ENCODE measurements at places on chromosomes 16 and 17. TPM values are rescaled to one million over a fixed set of nuclear protein-coding genes. Genes with fewer than 3 reads are reported as not detected.
A peak's percentile ranks its signal among the peaks of the same experiment; 100 is the strongest.

GRCh38 chr17:5467416-5467815 is 1.4 kb downstream of the DHX33 start:
- no peak for DNase-seq

DNA sequence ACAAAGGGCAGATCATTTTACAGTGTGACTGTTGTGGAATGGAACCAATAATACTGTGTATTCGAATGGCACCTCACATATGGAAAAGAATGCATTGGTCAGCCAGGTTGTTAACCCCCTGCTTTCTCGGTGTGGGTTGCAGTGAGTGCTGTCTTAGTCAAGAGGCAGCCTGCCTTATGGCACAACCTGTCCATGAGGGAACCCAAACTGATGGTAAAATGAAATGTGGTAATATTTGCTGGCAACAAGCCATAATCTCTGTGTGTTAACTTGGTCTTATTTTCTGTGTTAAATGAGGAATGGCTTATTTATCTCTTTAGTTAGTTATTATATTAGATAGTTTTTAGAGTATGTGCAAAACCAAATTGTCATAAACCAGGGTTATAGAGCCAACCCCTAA is 81.6 kb downstream of the TMC6 start:
- no peak for DNase-seq

- no peak for DNase-seq
Measured at GRCh38 chr16:64711026-64711425, 410.8 kb downstream of the CDH11 start.

- DNase-seq, result no peak
Measured at GRCh38 chr17:80319999-80320344, 59.3 kb downstream of the RNF213 start.

- peak; percentile 67 for DNase-seq
Measured at GRCh38 chr16:1543085-1543896, 9.8 kb downstream of the TMEM204 start.

DNA sequence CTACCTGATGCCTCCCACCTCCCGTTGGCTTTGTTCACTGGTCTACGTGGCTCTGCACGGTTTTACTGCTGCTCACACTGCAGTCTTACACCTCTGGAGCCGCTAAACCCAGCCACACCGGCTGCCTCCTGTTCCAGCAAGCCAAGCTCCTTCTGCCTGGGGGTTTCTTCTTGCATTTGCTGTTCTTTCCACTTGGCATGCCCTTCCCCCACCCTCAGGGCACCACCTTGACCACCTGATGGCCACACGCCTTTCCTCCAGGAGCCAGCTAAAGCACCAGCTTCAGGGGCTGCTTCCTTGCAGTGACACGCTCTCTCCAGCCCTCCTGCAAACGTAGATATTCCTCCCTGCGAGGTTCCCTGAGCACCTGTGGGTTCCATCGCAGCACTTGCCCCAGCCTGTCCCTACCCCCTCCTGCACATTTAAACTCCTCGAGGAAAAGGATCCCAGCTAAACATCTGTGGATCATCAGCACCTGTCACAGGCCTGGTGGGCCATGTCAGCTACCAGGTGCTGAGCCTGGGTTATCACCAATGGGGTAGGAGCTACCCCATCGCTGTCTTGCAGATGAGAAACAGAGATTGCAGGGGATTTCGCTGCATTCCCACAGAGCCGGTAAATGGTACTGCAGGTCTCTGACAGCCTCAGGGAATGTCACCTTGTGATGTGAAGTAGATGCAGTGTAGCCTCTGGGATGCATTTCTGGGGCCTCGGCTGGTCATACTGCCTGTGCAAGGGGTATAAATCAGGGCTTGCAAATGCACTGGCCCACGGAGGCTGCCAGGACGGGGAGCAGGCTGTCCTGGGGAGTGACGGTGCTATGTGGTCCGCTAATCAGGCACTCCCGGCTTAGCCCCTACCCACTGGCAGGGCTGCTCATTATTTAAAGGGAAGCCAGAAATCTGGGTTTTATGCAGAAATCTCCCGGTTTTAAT is 285.2 kb downstream of the CPPED1 start:
- DNase-seq, result peak; percentile 69

DNA sequence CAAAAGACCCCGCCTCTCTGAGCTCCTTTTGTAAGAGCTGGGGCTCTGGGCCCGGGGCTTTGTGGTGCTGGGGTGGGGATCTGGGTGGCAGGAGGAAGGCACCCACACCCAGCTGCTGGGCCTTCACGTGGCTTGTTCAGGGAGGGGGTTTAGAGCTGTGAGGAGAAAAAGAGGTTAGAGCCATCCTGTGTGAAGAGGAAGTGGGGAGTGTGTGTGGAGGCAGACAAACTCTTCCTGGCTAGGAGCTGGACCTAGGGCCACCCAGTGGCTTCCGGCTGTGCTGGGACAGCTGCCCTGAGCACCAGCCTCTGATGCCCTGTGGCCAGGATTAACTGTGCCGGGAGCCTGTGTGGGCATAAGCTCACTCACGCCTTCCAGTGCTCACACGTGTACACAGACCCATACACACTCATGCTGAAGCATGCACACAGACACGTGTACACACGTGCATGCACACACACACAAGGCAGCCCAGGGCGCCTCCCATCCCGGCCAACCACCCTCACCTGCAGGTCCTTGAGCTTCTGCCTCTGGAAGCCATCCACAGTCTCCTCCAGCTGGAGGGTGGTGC is 7.4 kb downstream of the CIBAR2 start:
- no peak for DNase-seq

GRCh38 chr16:81896902-81897301 is 114.4 kb downstream of the SDR42E1 start:
- no peak for DNase-seq

GRCh38 chr17:28667870-28668269 is 5.9 kb downstream of the SUPT6H start:
- DNase-seq, result no peak

- DNase-seq, result no peak
Measured at GRCh38 chr16:4207683-4208340, 34.1 kb downstream of the SRL start.

DNA sequence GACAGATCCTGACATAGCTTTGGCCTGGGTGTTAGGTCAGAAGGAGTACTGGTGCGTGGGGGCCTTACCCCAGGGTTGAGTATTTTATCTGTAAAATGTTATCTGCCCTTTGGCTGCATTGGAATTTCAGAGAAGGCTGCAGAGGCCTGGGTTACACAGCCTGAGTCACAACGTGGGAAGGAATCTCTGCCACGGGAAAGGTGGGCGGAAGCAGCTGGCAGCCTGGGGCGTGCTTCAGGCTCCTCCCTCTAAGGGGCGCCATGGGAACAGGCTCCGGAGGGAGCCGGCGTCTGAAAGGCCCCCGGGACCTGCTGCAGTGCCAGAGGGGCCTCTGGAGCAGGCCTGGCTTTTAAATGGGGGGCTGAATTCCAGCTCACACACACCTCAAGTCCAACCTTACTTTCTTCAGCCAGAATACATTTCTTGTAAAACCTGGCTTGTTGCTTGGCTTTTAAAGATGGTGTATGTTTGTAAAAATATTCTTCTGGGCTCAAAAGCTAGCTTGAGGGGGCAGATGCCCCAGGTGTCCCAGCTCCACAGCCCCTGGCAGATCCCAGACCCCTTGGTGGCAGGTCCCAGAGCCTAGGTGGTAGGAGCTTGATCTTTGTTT is 142.2 kb downstream of the RAB11FIP4 start:
- peak; percentile 52 for DNase-seq

DNA sequence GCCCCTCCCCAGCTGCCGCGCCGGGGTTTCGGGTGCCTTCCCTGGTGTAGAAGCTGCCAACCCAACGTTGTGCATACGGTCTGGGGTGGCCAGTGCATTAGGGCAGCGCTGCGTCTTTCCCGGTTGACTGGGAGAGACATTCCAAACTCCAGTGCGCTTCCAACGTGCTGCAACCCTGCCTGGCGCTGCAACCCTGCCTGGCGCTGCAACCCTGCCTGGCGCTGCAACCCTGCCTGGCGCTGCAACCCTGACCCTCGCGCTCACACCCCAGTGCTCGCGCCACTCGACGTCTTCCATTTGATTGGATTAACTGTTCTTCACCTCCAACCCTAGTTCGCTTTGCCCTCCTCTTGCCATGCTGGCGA is 488 bp upstream of the HAP1 start:
- no peak for DNase-seq

GRCh38 chr16:67342616-67343015 is 16.0 kb downstream of the LRRC36 start:
- no peak for DNase-seq

GRCh38 chr16:53817812-53818550 is 114.0 kb downstream of the FTO start:
- no peak for DNase-seq

GRCh38 chr16:57725151-57725550 is 10.4 kb upstream of the KATNB1 start:
- no peak for DNase-seq

- DNase-seq, result peak; percentile 37
Measured at GRCh38 chr16:1678500-1679098, 520 bp downstream of the JPT2 start.

DNA sequence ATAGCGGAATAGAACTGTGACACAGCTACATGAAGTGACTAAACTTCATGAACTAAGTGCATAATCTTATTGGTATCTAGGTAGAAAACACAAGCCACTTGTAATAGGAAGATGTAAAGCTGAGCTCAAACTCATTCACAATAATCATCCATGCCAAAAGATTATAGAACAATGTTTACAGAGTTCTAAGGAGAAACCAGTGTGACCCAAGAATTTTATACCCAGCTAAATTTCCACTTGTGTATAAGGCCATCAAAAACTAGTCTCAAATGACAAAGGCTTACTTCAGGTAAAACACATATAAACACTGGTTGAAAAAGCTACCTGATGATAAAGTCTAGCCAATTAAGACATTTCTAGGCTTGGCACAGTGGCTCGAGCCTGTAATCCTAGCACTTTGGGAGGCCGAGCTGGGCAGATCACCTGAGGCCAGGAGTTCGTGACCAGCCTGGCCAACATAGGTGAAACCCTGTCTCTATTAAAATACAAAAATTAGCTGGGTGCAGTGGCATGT is 16.9 kb upstream of the CPD start:
- DNase-seq, result no peak

- peak; percentile 91 for DNase-seq
Measured at GRCh38 chr17:8708025-8708461, 36.6 kb downstream of the CCDC42 start.

DNA sequence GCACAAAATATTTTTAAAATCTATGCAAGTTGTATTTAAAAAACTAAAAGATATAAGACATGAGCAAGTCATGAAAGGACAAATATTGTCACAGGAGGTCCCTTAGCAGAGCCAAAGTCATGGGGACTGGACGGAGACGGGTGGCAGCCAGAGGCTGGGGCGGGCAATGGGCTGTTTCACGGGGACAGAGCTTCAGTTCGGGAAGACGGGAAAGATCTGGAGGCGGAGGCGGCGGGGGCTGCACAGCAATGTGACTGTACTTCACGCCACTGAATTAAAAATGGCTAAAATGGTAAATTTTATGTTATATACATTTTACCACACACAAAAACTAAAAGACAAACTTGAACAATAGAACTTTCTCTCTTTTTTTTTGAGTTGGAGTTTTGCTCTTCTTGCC is 60.0 kb upstream of the METRNL start:
- no peak for DNase-seq

The FADS6 gene
- total RNA-seq, result not detected

The SLFN11 gene
- 11.3 TPM for total RNA-seq

The TLCD1 gene
- total RNA-seq, result 5.1 TPM

The SLC9A5 gene
- 1.2 TPM for total RNA-seq

The NPIPA2 gene
- 0.96 TPM for total RNA-seq

Data from umbilical cord (tissue), 2 donors.